ENCODE measurements at places on chromosomes 5 and 9. TPM values are rescaled to one million over a fixed set of nuclear protein-coding genes. Genes with fewer than 3 reads are reported as not detected.

Gene NTNG2
- 3.6 TPM for total RNA-seq

Gene PCDHGB4
- total RNA-seq: 0.66 TPM

Gene ATP6V0E1
- 350 TPM for total RNA-seq

Gene GHR
- total RNA-seq: not detected

Gene CDH6
- 0.19 TPM for total RNA-seq

Gene TTC39B
- 0.85 TPM for total RNA-seq
